ENCODE measurements at places on chromosomes 11 and 22. TPM values are rescaled to one million over a fixed set of nuclear protein-coding genes. Genes with fewer than 3 reads are reported as not detected.

- no peak for DNase-seq
Observed at GRCh38 chr11:59176330-59176729, 4.4 kb downstream of the DTX4 start.

The TP53I11 gene
- total RNA-seq: 27.6 TPM

The OR5D16 gene
- total RNA-seq: not detected

The ANGPTL5 gene
- total RNA-seq: 0.61 TPM

The OR5A1 gene
- total RNA-seq: not detected

GRCh38 chr11:128828350-128828749 is 38.7 kb downstream of the KCNJ1 start:
- no peak for DNase-seq

DNA sequence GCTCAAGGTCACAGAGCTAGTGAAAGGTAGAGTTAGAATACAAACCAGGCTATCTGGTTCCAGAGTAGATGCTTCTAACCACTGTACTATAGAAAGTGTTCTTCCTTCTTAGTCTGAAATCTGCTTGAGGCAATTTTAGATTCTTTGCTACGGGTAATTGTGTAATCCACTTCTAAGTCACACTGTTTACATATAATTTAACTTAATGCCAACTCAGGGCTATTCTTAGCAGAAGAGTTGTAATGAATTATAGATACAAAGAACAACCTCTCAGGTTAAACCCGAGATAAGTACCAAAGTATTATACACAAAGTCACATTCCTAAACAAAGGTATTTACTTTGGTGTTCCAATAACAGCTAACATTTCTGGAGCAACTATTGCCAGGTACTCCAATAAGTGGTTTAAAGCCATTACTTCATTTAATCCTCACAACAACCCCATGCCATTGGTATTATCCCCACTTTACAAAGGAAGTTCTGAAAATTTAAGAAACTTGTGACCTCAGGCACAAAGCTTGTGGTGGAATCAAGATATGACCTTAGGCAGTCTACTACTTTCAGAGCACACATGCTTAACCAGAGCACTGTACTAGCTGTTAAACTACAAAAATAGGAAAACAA is 31.1 kb upstream of the DDI1 start:
- no peak for DNase-seq

DNA sequence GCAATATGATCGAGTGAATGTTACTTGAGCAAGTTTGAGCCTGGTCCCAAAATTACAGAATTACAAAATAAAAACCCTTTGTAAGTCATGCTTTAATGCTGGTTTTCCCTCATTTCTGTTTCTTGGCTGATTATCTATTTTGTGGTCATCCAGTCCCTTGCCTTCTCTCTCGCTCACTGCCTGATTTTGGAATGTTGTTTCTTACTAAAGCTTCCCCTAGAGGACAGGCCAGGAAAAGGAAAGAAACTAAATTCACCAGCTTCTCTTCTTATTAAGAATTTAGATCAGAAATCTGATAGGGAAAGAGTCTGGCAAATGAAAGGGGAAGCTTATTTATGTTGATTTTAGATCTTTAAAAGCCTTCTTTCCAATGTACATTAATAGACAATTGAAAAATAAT is 16.6 kb upstream of the BDNF start:
- no peak for DNase-seq

DNA sequence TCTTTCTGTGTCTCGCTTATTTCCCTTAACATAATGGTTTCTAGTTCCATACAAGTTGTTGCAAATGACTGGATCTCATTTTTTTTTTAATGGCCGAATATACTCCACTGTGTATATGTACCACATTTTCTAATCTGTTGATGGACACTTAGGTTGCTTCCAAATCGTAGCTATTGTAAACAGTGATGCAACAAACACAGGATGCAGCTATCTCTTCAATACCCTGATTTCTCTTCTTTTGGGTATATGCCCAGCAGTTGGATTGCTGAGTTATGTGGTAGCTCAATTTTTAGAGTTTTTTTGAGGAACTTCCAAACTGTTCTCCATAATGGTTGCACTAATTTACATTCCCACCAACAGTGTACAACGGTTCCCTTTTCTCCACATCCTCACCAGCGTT is 100.4 kb upstream of the CHORDC1 start:
- DNase-seq: no peak

DNA sequence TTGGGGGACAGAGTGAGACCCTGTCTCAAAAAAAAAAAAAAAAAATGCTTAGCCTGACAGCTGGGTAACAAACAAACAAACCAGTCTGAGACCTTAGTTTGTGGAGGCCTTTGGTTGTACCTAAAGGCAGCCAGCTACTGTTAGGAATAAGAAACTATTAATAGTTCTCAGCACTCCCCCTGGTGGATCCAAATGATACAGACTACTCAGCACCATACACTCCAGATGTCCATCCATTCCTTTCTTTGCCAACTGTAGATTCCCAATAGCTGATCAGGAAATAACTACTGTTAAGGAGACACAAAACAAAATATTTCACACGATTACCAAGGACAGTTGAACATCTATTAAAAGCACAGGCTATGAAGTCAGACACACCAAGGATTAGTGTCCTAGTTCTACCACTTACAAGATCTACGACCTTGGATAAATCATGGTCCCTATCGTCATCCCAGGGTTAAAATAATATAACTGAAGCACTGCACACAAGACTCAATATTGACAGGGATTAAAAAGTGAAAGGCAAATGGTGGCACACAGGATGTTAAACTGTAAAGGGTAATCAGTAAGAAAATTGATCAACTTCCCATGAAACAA is 17.2 kb downstream of the CLDN25 start:
- DNase-seq: peak; percentile 35

DNA sequence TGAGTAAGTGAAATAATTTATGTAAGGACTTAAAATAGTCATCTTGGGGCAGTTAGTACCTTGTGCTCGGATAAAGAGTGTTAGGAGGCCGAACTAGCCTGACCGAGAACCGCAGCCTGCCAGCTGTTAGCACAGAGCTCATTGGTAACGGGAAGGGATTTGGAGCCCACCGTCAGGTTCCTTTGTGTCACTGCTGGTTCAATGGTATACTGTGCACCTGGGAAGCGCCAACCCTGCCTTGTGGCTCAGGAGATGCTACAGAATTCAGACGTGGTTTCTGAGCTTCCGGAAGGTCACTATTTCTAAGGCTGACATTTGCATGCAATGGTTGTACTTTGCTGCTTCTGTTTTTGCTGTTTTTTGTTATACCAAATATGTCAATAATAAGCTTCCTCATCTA is 403.5 kb downstream of the CADM1 start:
- DNase-seq: no peak

The ZBTB3 gene
- total RNA-seq: 7.9 TPM

The YPEL1 gene
- total RNA-seq: 5.4 TPM

GRCh38 chr22:37508431-37508992 is 10.7 kb downstream of the CARD10 start:
- peak; percentile 67 for DNase-seq

The NCR3LG1 gene
- total RNA-seq: 1.0 TPM

The PRAME gene
- total RNA-seq: 0.35 TPM

DNA sequence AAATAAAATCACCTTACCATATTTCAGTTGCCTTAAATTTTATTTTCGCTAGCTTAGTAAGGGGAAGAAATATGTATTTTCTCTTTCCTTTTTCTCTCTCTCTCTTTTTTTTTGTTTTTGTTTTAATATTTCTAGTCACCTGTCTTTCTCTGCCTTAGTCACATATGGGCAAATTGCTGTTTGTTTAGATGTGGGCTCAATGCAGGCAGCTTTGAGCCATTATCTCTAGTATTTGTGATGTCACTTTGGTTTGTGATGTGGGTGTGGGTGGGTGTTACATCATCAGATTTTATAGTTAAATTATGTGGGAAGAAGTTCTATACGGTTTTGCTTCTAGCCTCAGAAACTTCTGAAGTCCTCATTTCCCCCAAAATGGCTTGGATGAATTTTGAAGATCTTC is at the start of gene C22orf31:
Gene C22orf31, minus strand, starts transcription at position 59 of the 400 bp plus-strand sequence. Its CDS starts 39 bp downstream, at position 20.
- no peak for DNase-seq

The SCGB1C1 gene
- total RNA-seq: not detected

DNA sequence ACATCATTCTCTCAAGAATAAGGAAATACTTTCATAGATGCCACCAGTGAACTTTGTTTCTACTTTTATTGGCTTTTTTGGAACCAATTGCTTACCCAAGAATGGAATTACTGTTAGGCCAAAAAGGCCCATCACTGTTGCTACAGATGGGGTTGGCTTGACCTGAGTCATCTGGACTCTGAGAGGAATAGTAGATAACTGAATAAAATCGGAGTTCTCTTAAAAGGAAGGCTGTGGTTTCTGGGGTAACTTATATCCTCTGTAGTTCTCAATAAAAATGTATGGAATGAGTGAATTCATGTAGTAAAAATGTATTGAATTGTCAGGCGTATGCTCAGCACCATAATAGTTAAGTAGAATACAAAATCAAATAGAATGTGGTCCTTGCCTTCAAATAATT is 56.6 kb downstream of the ARHGEF12 start:
- no peak for DNase-seq

The CTTN gene
- total RNA-seq: 135 TPM

All from heart right ventricle (tissue), 16 donors.